NCI-H446 treated with DMSO at 0.1 percent for 48 hours (cell line): ENCODE measurements at places on chromosomes 2 and 18.

DNA sequence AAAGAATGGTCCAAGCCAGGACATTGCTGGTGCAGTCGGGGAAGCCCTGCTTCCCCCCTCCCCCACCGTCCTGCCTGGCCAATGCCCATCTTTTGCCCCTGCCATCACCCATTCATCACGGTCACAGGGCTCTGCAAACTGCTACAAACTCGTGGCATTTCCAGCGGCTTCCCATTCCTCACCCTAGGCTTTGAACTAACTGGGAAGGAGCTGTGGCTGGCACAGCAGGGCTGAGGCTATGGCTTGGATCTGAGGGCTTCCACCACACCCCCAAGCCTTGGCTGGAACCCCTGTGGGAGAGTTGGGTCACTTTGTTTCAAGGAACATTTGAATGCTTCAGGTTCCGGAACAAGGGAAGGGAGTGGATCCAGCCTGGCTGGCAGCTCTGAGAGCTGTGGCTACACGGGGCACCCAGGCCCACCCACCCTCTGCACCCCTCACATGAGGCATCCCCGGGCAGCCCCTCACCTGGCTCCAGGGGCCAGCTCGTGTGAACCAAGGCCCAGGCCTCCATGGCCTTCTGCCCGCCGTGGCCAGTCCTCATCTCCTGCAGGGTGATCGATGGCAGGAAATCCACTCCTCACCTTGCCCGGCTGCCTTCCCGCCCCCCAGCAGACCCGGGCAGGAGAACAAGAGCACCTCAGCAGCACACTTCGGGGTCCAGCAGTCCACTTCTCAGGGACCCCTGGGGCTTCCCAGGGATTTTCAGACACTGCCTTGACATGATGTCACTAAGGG lies 58.8 kb upstream of the OTOS start:
- DNase-seq: no peak

DNA sequence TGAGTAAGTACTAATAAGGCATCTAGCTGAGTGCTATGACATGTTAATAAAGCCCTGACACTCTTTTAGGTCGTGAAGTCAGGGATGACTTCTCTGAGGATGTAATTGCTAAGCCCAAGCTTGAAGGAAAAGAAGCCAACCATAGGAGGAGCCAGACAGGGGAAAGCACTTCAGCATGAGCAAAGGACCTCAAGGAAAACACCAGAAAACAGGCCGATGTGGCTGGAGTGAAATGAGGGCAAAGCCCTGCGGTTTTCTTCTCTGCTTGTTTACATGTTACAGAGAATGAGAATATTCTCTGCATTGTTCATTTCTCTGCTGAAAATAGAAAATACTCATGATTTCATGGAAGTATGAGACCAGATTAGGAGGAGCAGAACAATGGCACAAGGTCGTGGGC lies 112.5 kb upstream of the ARHGAP28 start:
- no peak for DNase-seq

DNA sequence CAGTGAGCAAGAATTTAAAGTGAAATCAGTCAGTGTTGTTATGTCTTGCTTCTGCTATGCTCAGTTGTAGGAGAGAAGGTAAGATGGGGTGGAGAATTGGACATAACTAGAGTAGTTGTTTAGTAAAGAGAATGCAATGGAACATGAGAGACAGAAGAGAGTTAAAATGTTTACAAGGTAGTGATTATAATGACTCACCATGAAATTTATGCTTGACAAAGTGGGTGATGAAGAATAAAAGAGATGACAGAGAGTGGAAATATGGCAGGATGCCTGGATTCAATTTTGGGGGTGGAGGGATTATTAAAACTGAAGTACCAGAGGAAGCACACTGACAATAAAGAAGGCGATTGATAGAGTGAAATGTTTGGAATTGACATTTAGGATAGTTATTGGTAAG lies 10.6 kb downstream of the SCG2 start:
- DNase-seq: peak; percentile 16

GRCh38 chr2:30266051-30266621 lies 34.8 kb downstream of the LBH start:
- DNase-seq: no peak

DNA sequence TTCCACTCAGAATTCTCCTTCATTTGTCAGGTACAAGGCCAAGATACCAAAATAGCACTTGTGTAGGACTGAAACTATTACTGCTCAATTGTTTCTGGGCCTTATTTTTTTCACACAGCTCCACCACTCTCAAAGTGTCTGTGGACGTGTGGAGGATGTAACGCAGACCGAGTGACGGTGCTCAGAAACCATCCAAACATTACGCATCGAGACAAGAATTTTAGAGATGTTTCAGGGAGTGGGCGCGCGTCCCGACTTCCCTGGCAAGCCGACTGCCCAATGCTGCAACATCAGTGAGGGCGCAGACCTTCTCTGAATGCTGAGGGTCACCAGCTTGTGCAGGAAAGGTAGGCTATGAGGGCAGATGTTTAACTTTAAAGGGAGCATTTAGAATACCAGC lies 108.4 kb downstream of the GATA6 start:
- DNase-seq: no peak

GRCh38 chr2:12363138-12363537 lies 353.6 kb upstream of the TRIB2 start:
- DNase-seq: no peak

DNA sequence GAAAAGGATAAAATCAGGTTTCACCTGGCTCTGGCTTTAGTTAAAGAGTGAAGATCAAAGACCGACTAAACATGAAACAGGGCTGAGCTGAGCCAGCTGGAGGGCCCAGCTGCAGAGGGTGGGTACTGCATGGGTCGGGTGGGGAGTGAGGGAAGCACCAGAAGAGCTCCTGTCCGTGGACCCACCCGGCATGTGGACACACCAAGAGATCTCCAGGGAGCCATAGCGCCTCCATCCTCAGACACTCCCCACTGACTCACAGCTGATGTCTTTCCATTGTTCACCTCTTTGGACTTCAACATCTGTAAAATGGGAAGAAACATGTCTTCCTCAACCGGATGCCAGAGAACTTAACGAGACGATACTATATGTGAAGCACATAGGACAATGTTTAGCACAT lies 178.3 kb upstream of the KLHL29 start:
- DNase-seq: no peak

GRCh38 chr18:77146249-77147080 lies 13.9 kb upstream of the MBP start:
- no peak for DNase-seq

DNA sequence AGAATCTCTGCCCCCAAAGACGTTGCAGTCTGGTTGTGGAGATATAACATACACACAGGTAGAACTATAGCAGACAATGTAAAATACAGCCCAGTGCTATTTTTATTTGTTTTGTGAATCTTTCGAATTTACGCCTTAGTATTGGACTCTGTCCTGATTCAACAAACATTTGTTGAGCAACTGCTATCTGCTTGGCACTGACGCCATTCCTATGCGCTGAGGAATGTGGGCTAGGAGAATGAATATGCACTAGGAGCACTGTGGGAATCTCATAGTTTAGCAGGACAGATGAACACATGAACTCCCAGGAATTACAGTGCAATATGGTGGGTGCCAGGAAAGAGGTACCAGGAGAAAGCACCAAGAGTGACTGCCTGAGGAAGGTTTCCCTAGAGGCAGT lies 181.7 kb upstream of the SIX3 start:
- no peak for DNase-seq

DNA sequence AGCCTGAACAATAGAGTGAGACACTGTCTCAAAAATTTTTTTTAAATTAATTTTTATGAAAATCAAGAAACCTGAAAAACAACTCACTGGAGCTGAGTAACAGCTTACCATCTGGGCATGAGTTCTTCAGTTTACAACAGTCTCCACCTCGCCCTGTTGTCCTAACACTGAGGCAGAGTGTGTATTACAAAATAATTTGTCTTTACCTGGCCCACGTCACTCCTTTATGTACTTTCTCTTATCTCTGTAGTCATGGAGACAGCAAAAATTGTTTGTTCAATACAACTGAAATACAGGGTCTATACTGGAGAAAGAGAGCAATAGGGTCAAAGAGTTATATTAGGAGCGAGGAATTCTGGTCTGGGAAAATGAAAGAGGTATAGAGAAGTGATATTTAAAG lies 48.1 kb downstream of the CYTIP start:
- no peak for DNase-seq

- no peak for DNase-seq
Observed at GRCh38 chr2:72934683-72935610, 17.6 kb downstream of the EMX1 start.
